M059J (cell line): ENCODE measurements at places on chromosomes 11 and 22. TPM values are rescaled to one million over a fixed set of nuclear protein-coding genes. Genes with fewer than 3 reads are reported as not detected.
A peak's percentile ranks its signal among the peaks of the same experiment; 100 is the strongest.

- DNase-seq: peak; percentile 80
These were observed 7.0 kb downstream of the CHST1 start for GRCh38 chr11:45658292-45658991.

- no peak for DNase-seq
These were observed 4.7 kb downstream of the RTCB start for GRCh38 chr22:32407312-32407711.

GRCh38 chr11:115716601-115717529 is 212.7 kb upstream of the CADM1 start:
- DNase-seq: peak; percentile 42

GRCh38 chr11:34844463-34845112 is 71.6 kb downstream of the APIP start:
- DNase-seq: no peak

Gene LDHA
- 1,651 and 2,272 TPM in 2 replicates for total RNA-seq

Gene CASP1
- total RNA-seq: 24.8 and 32.0 TPM in 2 replicates
